ENCODE measurements at places on chromosomes 1 and 21. TPM values are rescaled to one million over a fixed set of nuclear protein-coding genes. Genes with fewer than 3 reads are reported as not detected.

GRCh38 chr1:207218512-207219362 is 102.7 kb upstream of the CD55 start:
- DNase-seq: no peak

GRCh38 chr1:45979778-45980176 is 152.7 kb downstream of the PIK3R3 start:
- no peak for DNase-seq

Gene DISC1
- 3.5 TPM for total RNA-seq

Gene BSND
- total RNA-seq: 0.43 TPM

Data from H1 (cell line).